ENCODE measurements at places on chromosomes 4 and X.

DNA sequence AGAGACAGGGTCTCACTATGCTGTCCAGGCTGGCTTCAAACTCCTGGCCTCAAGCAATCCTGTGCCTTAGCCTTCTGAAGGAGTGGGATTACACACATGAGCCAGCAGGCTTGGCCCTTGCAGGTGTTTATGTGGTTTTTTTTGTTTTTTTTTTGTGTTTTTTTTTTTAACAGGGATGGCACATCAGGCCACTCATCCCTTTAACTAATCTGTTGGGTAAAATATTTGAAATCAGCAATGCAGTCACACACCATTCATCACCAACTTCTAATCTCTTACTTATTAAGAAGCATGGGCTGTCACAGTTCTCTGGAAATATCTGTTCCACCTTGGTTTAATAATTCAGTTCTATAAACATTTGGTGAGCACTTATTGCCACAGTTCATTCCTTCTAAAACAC, 12.3 kb downstream of the CCDC160 start:
- DNase-seq = no peak

DNA sequence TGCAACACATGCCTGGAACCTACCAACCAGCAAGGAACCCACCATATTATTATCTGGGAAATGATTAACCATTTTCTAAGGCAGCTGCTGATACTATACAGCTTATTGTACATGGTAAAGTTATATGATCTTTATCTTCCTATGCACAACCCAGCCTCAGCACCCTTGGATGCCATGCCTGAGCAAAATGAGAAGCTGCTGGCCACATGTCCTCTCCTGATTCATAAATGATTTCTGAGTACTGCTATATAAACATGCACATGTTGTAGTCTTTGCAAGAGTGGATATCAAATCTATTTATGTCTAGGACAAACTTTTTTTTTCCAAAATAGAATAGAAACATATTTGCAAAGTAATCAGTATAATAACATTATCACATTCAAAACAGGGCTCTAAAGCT, 1043.6 kb downstream of the CCSER1 start:
- DNase-seq = no peak

DNA sequence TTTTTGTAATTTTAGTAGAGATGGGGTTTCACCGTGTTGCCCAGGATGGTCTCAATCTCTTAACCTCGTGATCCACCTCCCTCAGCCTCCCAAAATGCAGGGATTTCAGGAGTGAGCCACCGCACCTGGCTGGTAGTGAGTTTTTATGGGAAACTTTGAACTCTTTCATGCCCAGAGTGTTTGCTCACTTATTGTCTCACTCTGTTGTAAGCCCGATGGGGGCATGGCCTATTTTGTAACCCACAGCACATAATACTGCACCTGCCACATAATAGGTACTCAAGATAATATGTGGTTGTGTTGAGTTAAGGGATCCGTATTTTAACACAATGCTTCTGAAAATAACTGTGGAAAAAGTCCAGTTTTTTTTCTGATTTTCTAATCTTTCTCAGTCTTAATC, 109.6 kb upstream of the GIMD1 start:
- DNase-seq = no peak

- no peak for DNase-seq
These were observed 248.1 kb downstream of the C4orf33 start for GRCh38 chr4:129344058-129344457.

DNA sequence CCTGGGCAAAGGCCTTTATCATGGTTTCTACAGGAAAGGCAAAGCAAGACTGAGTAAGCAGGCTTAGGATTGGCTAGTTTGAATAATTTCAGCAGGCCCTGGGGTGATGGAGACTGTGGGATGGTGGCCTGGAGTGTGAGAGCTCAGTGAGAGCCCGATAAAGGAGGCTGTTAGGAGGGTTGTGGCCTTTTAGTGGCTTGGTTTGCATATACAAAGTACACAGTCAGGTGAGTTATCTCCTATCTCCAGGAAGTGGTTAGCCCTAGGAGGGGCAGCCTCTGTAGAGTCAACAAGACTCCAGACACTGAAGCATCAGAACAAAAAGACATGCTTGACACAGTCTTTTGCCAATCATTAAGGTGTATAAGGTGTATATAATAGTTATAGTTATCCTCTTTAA, 157.2 kb downstream of the CFAP299 start:
- no peak for DNase-seq

DNA sequence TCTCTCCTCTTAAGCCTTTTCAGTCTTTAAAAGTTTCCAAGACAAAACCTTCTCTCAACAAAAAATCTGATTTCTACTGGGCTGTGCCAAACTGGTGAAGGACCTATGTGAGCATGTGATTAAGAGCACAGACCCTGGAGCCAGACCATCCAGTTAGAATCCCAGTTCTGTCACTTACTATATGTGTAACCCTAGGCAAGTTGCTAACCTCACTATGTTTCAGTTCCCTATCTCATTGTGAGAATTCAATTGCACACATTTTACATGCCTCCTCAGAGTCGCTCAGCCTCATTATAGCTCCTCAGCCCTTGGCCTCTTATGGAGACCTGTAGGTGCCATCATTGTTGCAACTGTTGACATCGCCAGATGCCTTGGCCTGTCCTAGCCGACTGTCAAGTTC, 54.1 kb upstream of the VEGFD start:
- DNase-seq = no peak

DNA sequence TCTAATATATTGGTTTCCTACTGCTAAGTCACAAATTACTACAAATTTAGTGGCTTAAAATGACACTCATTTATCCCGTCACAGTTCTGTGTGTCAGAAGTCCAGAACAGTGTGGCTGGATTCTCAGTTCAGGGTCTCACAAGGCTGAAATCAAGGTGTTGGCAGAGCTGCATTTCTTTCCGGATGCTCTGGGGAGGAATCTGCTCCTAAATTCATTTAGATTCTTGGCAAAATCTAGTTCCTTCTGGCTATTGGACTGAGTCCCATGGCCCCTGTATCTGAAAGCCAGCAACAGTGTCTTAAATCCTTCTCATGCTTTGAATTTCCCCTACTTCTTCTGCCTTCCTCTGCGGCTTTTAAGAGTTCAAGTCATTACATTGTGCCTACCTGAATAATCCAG, 103.1 kb upstream of the BMP3 start:
- no peak for DNase-seq

GRCh38 chrX:155148724-155149537, 67.3 kb upstream of the VBP1 start:
- no peak for DNase-seq

DNA sequence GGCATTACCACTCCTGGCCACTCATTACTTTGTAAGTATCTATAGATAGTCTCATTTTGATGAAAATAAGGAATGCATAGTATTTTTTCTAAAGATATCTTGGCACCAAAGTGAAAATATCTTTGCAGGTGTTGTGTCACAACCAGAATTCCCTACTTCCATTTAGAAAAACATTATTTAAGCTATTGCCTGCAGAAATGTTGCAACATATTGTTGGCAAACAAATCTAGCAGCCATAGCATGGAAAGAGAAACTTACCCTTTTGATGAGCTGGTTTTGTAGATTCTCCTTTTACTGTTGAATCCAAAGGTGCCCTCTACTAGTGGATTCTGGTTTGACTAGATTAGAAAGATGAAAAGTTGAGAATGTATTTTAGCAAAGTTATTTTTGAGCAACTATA, 138.8 kb downstream of the AREG start:
- DNase-seq = no peak

DNA sequence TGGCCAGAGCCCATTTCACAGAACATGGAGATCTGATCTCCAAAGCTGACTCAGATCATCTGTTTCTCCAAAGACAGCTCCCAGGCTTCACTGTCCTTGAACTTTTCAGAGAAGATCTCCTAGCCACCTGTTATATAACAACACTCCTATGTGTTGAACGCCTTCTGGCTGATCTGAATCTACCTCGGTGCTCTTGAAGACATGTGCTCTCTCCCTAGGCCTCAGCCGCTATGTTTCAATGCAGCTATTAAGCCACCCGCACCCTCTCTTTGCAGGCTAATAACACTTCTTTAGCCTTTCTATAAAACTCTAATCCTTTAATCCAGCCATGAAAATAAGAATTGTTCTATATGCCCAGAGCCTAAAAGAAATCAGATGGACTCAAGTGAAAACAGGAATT, 34.9 kb downstream of the SEL1L3 start:
- DNase-seq = no peak

- no peak for DNase-seq
These were observed 6.9 kb upstream of the AFF1 start for GRCh38 chr4:86927843-86928395.

DNA sequence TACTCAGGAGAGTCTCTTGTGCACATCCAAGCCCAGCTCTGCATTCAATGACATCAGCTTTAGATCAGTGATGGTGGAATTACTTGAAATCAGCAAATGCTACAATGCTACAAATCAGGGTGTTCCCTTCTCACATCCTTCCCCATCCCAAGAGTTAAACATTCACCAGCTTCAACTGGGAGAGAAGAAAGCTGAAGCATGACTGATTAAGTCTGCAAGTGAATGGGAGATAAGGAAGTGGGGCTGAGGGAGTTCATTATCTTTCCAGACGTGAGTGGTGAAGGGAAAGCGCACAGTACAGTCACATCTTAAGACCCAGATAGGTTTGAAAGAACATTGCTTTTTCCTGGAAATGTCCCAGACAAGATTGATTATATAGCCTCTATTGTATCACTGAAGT, 26.2 kb upstream of the MAP9 start:
- DNase-seq = no peak

GRCh38 chr4:186876961-186877626, 153.4 kb upstream of the FAT1 start:
- no peak for DNase-seq

- DNase-seq = no peak
These were observed 22.3 kb downstream of the MORF4L2 start for GRCh38 chrX:103663981-103664762.

- no peak for DNase-seq
These were observed 123.1 kb upstream of the GPM6A start for GRCh38 chr4:175935016-175935661.

GRCh38 chr4:136750897-136751296, 781.4 kb downstream of the PCDH18 start:
- no peak for DNase-seq

- no peak for DNase-seq
These were observed 2184.4 kb upstream of the TENM3 start for GRCh38 chr4:180058691-180059215.

GRCh38 chrX:150155436-150156035, 207.6 kb upstream of the MAMLD1 start:
- DNase-seq = no peak

- DNase-seq = no peak
These were observed 23.8 kb downstream of the F9 start for GRCh38 chrX:139554376-139554775.

DNA sequence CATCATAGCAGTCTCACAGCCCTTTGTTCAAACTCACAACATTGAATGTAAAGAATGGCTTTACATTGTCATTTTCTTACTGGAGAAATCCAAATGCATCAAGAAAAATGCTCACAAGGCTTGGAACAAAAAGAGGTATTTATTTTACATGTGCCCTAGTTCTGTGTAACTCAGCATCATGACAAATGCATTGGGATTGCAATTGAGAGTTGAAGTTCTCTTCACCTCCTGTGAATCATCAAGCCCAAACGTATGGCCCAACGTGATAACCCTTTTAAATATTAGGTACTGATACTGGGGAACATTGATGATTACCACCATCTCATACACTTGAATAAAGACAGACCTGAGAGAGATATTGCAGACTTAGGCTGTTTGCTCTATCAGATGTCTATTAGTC, 61.6 kb downstream of the GASK1B start:
- no peak for DNase-seq

GRCh38 chrX:69014200-69014599, 151.1 kb downstream of the PJA1 start:
- DNase-seq = peak; percentile 43

- no peak for DNase-seq
These were observed 95.6 kb downstream of the MID1IP1 start for GRCh38 chrX:38896724-38897298.

DNA sequence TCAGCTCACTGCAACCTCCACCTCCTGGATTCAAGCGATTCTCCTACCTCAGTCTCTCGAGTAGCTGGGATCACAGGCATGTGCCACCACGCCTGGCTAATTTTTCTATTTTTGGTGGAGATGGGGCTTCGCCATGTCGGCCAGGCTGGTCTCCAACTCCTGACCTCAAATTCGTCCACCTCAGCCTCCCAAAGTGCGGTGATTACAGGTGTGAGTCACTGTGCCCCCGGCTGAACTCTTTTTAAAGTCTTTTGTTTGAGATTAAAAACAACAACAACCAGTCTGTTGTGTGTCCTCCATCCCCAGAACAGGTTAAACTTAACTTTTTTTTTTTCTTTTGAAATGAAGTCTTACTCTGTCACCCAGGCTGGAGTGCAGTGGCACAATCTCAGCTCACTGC, 36.3 kb upstream of the RBPJ start:
- DNase-seq = no peak

DNA sequence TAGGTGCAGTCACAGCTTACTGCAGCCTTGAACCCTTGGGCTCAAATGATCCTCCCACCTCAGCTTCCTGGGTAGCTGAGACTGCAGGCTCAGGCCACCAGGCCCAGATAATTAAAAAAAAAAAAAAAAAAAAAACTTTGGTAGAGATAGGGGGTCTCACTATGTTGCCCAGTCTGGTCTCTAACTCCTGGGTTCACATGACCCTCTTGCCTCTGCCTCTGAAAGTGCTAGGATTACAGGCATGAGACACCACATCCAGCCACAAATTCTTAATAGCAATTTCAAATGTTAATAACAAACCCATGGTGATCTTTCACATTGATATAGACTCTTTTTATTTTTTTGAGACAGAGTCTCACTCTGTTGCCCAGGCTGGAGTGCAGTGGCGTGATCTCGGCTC, 12.3 kb upstream of the FGF5 start:
- DNase-seq = no peak

- DNase-seq = no peak
These were observed 28.2 kb downstream of the CENPU start for GRCh38 chr4:184705692-184706091.

GRCh38 chr4:74181219-74181618, 23.3 kb downstream of the MTHFD2L start:
- no peak for DNase-seq

GRCh38 chr4:153362184-153362583, 17.7 kb downstream of the MND1 start:
- DNase-seq = no peak

- DNase-seq = no peak
These were observed 128.5 kb downstream of the SPRY1 start for GRCh38 chr4:123524958-123525628.

GRCh38 chr4:67779631-67780030, 25.4 kb upstream of the GNRHR start:
- DNase-seq = no peak

DNA sequence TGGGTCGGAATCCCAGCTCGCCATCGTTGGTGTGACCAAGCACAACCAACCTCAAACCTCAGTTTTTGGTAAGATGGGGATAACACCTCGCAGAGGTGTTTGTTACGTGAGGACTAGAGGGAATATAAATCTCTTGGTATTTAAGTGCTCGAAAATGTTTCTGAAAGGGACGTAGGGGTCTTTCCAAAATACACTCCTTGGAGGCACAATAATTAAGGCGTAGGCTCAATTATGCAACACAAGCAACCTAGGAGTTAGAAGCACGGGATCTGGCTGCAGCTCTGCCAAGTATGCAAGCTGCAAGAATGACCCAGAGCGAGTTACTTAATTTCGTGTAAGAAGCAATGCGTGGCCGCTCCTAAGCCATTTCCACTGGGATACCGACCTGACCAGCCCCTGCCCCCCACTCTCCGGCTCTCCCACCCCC, 552 bp downstream of the ADH5 start:
- DNase-seq = peak; percentile 83

- DNase-seq = no peak
These were observed 100.0 kb downstream of the DOCK11 start for GRCh38 chrX:118595501-118596042.

- no peak for DNase-seq
These were observed 94.4 kb upstream of the CLCN4 start for GRCh38 chrX:10062352-10062751.

GRCh38 chr4:42330002-42330592, 67.2 kb upstream of the SHISA3 start:
- DNase-seq = no peak

Data from coronary artery (tissue), 2 donors.